Forelimb muscle (tissue), 1 donor: ENCODE measurements at places on chromosomes 11 and 22. TPM values are rescaled to one million over a fixed set of nuclear protein-coding genes. Genes with fewer than 3 reads are reported as not detected.

GRAMD4 gene
- 13.7 TPM for polyA plus RNA-seq

TNNI2 gene
- 3,886 TPM for polyA plus RNA-seq

TMEM191B gene
- polyA plus RNA-seq: not detected

OR8D1 gene
- polyA plus RNA-seq: 0.05 TPM

FOLR1 gene
- 4.1 TPM for polyA plus RNA-seq

FOLR3 gene
- polyA plus RNA-seq: 0.65 TPM

CTNND1 gene
- 131 TPM for polyA plus RNA-seq

SCGB1A1 gene
- polyA plus RNA-seq: not detected

OR52N4 gene
- polyA plus RNA-seq: not detected

KIAA1671 gene
- 34.8 TPM for polyA plus RNA-seq

SCGB1D2 gene
- not detected for polyA plus RNA-seq

UPK3A gene
- not detected for polyA plus RNA-seq

TRIM48 gene
- not detected for polyA plus RNA-seq

C11orf16 gene
- not detected for polyA plus RNA-seq

TIGD3 gene
- 0.34 TPM for polyA plus RNA-seq

CSNK1E gene
- polyA plus RNA-seq: 115 TPM

- no peak for DNase-seq
Measured at GRCh38 chr11:94032725-94033124, 11.6 kb downstream of the HEPHL1 start.

GRCh38 chr22:32204856-32205722 lies at the start of gene RFPL2:
Gene RFPL2 (minus strand): TSS chr22:32205073. CDS start chr22:32202451, 2,622 bp downstream.
- no peak for DNase-seq

DNA sequence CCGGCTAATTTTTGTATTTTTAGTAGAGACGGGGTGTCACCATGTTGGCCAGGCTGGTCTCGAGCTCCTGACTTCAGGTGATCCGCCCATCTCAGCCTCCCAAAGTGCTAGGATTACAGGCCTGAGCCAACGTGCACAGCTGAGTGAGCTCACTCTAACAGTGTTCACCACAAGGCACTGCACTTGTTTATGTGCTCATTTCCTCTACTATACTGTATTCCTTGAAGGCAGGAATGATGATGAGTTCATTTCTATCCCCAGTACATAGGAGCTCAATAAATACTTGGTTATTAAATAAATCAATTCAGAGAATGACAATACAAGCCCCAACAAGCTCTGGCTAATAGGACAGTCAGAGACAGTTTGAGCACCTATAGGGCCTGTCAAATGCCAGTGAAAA lies 29.1 kb downstream of the ALG8 start:
- DNase-seq: no peak

GRCh38 chr11:86497310-86497709 lies 122.6 kb downstream of the CCDC81 start:
- no peak for DNase-seq

- DNase-seq: no peak
Measured at GRCh38 chr11:33402066-33402465, 144.9 kb downstream of the HIPK3 start.

GRCh38 chr11:79637219-79637618 lies 196.4 kb upstream of the TENM4 start:
- DNase-seq: no peak

- no peak for DNase-seq
Measured at GRCh38 chr22:30718491-30718890, 23.8 kb downstream of the OSBP2 start.

- DNase-seq: no peak
Measured at GRCh38 chr11:27248576-27249509, 114.2 kb downstream of the CCDC34 start.

DNA sequence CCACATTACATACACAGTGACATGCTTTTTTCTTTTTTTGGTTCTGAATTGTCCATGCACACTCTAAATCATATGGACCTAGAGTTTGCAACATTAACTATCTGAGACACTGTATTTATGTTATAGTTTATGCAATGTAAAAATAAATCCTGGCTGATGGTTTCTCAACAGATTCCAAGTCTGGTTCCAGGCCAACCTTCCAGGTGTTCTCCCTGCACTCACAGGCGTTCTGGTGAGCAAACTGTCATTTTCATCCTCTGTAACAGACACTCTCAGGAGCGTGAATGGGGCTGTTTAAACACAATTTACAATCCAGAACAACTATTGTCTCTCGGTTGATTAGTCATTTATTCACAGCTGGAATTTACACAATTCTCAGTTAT lies 36.5 kb upstream of the ANKK1 start:
- DNase-seq: no peak

DNA sequence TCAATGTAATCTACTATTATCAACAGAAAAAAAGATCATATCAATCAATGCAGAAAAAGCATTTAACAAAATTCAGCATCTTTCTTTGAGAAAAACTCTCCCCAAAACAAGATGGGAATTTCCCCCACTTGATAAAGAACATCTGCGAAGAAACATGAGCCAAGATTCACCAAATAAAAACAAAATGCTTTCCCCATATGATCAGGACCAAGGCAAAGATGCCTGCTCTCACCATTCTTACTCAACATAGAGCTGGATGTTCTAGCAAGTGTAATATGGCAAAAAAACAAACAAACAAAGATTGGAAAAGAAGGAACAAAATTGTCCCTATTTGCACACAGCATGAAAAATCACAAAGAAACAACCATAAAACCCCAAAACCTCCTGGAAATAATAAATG lies 23.4 kb downstream of the SHANK2 start:
- DNase-seq: no peak

- no peak for DNase-seq
Measured at GRCh38 chr11:128462189-128462588, 125.2 kb downstream of the ETS1 start.

DNA sequence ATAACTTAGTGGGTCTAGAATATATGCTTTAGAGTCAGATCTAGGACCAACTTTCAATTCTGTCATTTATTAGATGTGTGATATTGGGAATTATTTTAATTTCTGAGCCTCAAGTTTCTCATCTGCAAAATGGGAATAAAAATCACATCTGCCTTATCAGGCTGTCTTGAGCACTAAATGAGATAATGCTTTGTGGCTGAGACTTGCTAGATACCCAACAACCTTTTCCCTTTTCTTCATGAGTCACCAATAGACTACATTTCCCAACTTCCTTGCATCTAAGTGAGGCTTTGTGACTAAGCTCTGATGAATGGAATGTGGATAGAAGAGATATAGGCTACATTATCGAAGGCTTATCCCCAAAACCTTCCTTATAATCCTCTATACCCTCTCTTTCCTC lies 220.7 kb upstream of the SESN3 start:
- DNase-seq: no peak

GRCh38 chr22:42857845-42858481 lies 890 bp upstream of the ARFGAP3 start:
- DNase-seq: no peak

GRCh38 chr11:126628790-126629621 lies 273.5 kb downstream of the ST3GAL4 start:
- no peak for DNase-seq

GRCh38 chr11:29913352-29913751 lies 103.5 kb downstream of the KCNA4 start:
- no peak for DNase-seq

GRCh38 chr11:121958971-121959325 lies 157.1 kb downstream of the BLID start:
- no peak for DNase-seq

- DNase-seq: no peak
Measured at GRCh38 chr22:19661156-19661555, 53.1 kb upstream of the SEPTIN5 start.

DNA sequence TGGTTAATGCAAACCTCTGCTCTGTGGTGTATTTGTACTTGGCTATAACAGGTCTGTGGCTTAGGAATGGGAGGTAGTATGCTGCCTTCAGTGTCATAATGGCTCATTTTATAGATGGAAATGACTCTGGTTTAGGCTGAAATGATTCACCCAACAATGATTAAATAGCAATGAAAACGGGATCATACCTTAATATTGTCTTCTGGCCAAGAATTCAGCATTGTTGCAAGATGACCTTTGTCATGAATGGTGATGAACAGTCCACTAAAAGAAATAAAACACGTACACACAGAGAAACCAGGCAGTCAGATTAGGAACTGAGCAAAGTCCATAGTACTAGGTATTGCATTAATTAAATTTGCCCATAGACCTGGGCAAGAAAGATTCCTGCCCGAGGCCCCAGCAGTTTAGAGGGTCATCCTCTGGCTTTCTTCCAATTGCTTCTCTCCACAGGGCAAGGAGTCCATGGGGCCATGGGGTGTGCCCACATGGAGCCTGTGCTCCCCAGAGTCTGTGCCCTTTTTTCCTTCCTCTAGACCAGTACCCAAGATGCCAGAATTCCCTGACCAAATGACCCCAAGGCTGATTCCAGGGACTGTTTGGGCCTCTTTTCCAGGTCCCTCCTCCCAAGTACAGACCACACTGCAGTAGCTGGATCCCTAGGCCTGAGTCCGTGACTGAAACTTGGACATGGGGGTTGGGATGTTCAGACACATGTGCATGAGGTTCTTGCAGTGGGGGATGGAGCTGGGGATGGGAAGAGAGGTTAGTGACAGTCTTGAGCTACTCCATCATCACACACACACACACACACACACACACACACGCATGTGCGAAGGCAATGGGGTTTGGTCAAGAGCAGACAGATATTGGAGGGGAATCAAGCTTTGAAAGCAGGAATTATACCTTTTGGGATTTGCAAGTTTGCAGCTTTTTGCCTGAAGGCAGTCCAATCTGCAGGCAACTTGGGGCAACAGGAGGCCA lies 134.2 kb downstream of the CCDC81 start:
- peak; percentile 67 for DNase-seq

DNA sequence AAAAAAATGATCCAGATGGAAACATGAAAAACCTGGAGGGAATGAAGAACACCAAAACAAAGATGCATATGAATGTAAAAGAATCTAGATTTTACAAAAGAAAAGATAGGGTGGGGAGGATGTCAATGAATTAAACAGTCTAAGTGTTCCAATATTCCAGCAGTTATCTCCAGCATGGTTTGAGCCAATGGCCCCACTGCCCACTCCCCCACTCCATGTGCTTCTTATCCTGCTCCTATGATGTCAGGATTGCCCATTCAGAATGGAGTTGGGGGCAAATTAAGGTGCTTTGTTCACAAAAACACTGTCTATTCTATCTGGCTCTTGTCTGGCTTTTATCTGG lies 1.2 kb upstream of the OR52K1 start:
- DNase-seq: no peak

GRCh38 chr22:17726928-17727897 lies 47.1 kb downstream of the BID start:
- DNase-seq: no peak

DNA sequence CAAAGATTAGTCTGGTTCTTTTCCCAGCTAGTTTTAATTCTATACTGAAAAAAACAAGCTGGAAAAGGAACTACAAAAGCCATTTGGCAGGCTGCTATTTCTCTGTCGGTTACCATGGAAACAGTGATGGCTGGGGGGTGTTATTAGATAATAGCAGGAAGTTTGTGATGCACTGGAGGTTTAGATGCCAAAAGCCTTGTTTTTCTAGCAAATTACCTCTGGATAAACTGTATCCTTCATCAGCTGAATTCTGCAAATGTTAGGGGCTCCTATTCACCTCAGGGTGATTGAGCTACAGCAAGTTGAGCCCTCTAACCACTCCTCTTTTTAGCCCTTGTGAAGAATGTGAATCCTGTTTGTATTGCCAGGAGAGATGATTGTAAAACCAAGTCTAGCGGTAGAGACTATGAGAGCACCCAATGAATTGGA lies 25.2 kb downstream of the ALKBH3 start:
- peak; percentile 68 for DNase-seq

- DNase-seq: no peak
Measured at GRCh38 chr11:110921742-110922521, 209.7 kb upstream of the ARHGAP20 start.

DNA sequence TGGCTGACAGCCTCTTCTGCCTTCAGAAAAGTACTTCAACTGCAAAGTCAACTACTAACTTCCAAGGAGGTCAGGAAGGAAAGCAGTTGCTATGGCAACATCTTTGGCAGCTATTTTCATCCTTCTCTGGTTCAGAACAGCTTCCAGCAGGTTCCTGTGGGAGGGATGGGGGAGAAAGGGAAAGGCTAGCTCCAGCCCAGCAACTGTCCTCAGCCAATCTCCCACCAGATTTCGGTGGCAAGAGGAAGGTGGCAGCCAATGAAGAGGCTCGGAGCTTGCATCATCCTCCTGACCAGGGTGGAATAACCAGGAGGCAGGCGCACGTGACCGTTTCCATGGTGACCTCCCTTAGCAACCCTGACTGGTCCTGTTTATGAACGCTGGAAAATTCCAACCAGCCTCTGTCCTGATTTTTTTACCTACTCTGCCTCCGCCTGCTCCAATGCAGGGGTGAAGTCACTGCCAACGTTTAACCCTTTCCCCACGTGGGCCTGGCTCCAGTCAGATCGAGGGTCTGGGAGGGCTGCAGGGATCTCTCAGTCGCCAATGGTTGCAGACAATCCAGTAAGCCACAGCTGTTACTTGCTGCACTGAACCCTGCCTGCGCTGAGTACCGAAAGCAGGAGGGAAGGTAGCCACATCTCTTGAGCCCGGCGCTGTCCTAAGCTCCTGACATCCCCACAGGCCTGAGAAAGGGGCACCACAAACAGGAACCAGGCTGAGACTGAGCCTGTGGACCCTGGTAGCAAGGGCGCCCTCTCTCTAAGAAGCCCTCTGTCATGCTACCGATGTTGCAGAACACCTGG lies 11.2 kb upstream of the MALAT1 start:
- peak; percentile 100 for DNase-seq

GRCh38 chr11:78832226-78832947 lies 257.7 kb upstream of the NARS2 start:
- no peak for DNase-seq

DNA sequence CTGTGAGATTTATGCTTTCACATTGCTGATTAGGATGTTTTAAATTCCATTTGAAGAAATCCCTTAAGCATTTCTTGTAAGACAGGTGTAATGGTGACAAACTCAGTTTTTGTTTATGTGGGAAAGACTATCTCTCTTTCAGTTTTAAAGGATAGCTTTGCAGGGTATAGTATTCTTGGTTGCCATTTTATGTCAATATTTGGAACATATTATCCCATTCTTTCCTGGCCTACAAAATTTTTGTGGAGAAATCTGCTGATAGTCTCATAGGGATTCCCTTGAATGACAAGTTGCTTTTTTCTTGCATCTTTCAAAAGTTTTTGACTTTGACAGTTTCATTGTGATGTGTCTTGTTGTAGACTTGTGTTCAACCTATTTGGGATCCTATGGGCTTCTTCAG lies 28.8 kb downstream of the NAGA start:
- no peak for DNase-seq

DNA sequence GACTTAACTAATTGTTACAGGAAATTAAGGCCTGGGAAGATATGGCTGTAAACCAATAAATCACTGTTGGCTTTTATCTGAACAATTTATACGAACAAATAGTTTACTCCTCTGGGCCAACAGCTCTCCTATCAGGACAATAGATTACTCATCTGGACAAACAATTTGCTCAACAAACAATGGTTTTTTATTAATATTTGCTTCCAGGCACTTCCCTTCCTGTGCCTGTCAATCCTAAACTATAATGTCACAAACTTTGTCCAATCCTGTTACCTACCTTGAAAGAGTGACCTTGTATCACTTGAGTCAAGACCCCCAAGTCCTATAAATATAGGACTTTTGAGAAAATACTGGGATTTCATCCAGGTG lies 87.6 kb upstream of the OR9Q1 start:
- DNase-seq: no peak

- DNase-seq: no peak
Measured at GRCh38 chr11:21630934-21631478, 561.9 kb upstream of the ANO5 start.

GRCh38 chr11:94544646-94545263 lies 1.0 kb downstream of the FUT4 start:
- no peak for DNase-seq

GRCh38 chr22:39593066-39593930 lies 22.7 kb downstream of the CACNA1I start:
- no peak for DNase-seq
